ENCODE measurements at places on chromosomes 2 and 18.

DNA sequence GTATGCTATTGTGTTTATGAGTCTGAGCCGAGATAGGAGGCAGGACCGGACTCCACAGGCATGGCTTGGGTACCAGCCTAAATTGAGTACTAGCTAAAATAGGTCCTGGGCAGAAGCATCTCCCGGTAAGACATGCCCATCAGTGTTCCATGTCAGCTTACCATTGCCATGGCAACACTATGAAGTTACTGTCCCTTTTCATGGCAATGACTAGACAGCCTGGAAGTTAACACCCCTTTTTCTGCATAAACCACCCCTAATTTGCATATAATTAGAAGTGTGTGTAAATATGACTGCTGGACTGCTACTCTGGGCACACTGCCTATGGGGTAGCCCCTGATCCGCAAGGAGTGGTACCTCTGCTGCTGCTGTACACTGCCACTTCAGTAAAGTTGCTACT is 1005.1 kb upstream of the FAM98A start:
- DNase-seq, result no peak

- peak; percentile 4 for DNase-seq
Measured at GRCh38 chr18:35991696-35992095, 19.2 kb downstream of the RMP24 start.

- no peak for DNase-seq
Measured at GRCh38 chr2:159803235-159803962, 5.4 kb upstream of the CD302 start.

GRCh38 chr2:211737282-211737681 is 801.3 kb downstream of the ERBB4 start:
- no peak for DNase-seq

- no peak for DNase-seq
Measured at GRCh38 chr2:137173463-137173862, 408.1 kb downstream of the THSD7B start.

- peak; percentile 86 for DNase-seq
Measured at GRCh38 chr2:1795261-1796231, 51.2 kb upstream of the PXDN start.

- DNase-seq, result no peak
Measured at GRCh38 chr18:49021433-49022129, 70.8 kb upstream of the SMAD7 start.

- DNase-seq, result no peak
Measured at GRCh38 chr18:56678836-56679565, 27.8 kb downstream of the WDR7 start.

DNA sequence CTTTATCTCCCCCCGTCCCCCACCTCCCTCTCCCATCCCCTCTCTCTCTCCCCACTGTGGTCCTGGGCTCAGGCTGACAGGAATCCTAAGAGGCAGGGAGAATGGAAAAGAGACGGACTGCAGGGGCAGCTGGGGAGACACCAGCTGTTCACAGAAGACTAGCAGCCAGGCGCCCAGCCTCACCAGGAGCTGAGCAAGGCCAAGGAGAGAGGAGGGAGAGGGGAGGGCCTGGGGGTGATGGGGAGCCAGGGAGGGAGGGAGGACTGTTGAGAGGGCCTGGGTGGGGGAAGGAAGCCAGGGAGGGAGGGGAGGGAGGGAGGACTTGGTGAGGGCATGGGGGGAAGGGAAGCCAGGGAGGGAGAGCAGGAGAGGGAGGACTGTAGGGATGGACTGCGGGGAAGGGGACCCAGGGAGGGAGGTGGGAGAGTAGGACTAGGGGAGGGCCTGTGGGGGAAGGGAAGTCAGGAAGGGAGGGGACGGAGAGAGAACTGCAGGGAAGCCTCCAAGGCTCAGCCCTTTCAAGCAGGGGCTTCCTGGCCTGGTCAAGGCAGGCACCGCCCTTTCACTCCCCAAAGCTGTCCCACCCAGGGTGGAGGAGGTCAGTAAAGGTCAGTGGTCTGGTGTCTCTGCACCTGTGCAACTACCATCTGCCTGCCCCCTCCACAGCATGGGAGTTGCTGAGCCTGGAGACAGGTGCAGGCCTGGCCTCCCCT is 517.7 kb upstream of the MYT1L start:
- no peak for DNase-seq

- no peak for DNase-seq
Measured at GRCh38 chr2:152466980-152467676, 132.2 kb downstream of the FMNL2 start.

GRCh38 chr2:33785201-33786106 is 186.4 kb upstream of the FAM98A start:
- no peak for DNase-seq

GRCh38 chr2:153939124-153939796 is 67.5 kb downstream of the GALNT13 start:
- DNase-seq, result no peak

GRCh38 chr2:86675511-86676015 is 44.5 kb upstream of the RMND5A start:
- DNase-seq, result no peak

DNA sequence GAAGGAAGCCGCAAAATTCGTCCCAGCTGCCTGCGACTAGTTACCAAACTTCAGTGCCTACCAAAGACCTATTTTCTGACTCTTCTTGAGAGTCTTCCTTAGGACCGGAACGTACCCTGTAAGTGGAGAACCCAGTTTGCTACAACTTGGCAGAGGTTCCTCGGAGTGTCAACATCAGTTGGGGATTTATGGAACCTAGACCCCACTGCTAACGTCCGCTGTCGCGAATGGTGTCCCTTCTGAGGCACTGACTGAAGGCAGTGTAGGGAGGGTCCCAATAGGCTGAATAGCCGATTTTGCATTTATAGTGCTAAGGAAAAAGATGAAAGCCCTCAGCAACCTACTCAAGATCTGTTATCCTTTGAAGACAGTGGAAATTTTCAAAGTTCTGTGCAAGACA is 568 bp upstream of the STK17B start:
- no peak for DNase-seq

DNA sequence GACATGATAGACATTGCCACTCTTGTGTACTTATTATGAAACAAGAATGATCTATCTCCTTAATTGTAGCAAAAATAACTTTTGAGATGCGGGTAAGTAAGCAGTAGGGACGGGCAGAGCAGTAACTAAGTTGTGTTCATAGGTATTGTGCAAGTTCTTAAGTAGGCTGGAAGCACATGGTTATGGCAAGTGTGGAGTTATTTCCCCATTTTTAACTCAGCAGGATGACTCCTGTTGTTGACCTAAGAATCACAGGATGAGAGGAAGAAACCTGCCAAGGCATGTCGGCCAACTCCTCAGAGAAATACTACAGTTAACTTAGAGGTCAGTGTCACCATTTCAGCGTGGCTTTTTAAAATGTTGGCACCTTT is 51.1 kb upstream of the FN1 start:
- no peak for DNase-seq

DNA sequence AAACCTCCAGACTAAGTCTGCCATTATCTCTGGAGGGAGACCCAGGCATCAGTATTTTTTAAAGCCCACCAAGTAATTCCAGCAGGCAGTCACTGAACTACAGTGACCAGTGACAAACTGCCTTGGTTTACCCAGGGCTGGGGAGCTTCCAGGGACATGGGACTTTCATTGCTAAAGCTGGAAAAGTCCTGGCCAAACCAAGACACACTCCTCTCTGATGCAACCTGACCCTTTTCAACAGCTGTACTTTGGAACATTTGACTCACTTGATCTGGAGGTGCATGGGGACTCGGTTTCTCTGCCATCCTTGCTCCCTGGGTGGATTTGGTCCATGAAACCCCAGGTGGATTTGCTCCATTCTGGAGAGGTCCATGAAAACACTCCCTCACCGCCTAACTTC is 7.0 kb downstream of the MRO start:
- no peak for DNase-seq

GRCh38 chr18:38023871-38024270 is 458.3 kb upstream of the CELF4 start:
- no peak for DNase-seq

GRCh38 chr18:51588616-51589015 is 391.1 kb upstream of the MEX3C start:
- no peak for DNase-seq

DNA sequence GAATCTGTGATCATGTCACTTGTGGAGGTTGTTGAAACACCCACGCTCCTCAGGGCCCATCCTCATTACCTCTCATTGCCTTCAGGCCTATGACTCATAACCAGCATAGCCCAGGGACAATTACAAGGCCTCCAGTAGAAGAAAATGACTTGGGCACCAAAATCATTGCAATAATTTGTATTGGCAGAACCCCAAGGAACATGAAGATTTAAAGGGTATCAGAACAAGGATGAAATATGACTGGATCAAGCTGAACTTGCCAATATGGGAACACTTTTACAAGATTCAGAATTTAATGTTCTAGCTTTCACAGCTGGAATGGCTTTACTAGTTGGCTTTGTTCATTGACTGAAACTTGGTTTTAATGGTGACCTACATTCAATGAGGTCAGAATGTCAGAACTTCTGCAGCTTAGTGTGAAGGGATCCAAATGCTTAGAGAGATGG is 156.4 kb downstream of the COPS8 start:
- no peak for DNase-seq

DNA sequence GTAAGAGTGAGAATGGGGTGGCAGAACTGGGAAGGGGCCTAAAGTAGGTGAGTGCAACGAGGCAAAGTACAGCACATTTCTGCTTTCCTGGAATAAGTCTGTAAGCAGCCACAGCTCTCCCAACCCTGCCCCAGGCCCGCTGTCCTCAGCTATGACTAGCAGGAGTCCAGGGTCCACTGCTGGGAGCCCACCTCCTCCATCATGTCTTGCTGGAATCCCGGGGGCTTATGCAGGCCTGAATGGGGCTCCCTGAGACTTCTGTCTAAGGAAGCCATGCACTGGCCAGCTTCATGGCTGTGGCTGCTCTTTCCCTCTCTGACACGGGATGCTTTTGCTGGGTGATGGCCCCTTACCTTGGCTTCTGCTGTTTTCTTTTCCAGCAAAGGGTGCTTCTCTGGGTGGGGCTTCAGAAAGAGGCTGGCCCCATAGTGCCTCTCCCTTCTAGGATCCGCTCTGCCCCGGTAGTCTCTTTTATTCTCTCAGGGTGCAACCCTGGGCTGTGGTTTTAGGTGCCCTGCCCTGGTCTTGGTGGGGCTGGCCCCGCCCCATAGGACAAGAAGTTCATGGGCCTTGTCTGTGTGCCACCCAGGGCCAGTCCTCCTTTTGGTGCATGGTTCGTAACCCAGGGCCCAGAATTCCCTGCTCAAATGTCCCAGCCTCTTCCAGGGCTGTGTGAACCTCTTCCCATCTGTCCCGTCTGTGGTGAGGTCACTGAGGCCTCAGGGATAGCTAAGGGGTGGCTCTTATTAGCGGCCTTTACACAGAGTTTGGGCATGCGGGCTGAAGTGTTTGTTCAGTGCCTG is 33.8 kb upstream of the POLE4 start:
- DNase-seq, result no peak

DNA sequence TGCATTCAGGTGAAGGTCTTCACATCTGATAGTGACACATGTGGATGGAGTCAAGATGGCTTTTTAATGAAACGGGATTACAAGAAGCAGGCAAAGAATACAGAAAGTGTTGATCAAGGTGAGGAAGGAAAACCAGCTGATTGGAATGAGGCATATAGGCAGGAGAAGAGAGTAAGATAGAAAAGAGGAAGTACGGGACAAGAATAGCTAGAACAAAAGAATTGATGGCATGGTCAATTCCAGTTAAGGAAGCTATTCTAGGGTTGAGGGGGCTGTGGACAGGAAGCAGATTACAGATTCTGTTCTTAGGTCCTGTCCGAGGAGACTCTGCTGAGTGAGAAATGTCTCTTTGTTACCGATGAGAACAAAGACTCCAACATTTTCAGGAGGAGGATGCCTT is 13.2 kb upstream of the NCK2 start:
- DNase-seq, result no peak

GRCh38 chr2:37377187-37377532 is 32.7 kb downstream of the QPCT start:
- DNase-seq, result no peak

- DNase-seq, result no peak
Measured at GRCh38 chr2:217108086-217108485, 248.2 kb upstream of the TNP1 start.

- no peak for DNase-seq
Measured at GRCh38 chr2:174585657-174586252, 11.8 kb downstream of the WIPF1 start.

GRCh38 chr18:58045242-58046092 is 1.4 kb downstream of the NEDD4L start:
- no peak for DNase-seq

DNA sequence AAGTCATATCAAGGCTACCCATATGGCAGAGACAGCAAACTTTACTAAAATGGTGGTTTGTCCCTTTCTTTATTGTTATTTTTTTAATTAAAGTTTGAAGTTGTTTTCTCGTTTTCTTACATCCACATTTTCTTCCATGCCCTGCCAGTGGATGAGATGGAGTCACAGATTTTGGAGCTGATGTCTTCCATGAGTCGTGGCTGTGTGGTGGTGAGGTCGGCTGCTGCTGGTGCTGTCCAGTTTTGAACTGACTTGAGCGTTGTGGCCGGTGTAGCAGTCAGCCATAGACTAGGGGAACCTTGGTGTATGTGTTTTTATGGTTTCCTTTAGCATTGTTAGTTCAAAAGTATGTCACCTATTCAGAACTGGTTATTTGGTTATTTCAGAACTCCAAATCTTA is 182.8 kb downstream of the SH3RF3 start:
- no peak for DNase-seq

DNA sequence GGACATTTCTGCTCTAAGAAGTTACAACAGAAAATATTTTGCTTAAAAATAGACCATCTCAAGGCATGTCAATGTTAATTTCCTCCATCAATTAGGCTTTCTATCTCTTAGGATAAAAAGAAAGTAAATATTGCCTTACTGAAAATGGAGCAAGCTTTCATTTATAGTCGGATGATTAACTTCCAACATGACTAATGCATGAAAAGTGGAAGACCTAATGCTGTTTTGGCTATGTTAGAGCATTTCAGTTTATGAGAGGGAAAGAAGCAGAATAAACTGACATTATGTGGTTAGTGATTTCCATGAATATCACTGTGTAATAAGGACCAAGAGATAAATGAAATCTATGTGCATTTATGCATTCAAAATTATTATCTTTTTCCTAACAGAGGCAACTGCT is 475.2 kb upstream of the UBE2E3 start:
- no peak for DNase-seq

GRCh38 chr2:161438598-161438997 is 22.5 kb downstream of the TBR1 start:
- DNase-seq, result no peak

- DNase-seq, result no peak
Measured at GRCh38 chr18:75527848-75528685, 100.6 kb upstream of the SMIM21 start.

GRCh38 chr2:238167761-238168160 is 9.0 kb downstream of the ERFE start:
- no peak for DNase-seq

DNA sequence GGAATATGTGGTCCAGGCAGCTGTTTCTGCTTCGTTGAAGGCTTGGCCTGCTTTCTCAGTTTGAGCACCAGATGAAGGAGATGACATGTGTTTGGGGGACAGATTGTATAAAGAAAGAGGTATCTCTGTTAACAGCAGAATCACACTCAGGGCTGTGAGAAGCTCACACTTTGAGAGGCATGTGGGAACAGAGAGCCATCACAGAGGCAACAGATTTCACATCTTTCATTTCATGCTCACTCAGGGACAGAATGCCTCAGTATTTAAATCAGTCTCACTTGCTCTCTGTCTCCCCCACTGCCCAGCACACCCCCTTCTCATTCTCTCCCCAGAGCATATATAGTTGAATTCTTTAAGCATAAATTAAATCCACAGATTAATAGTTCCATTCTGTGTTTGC is 37.4 kb downstream of the KIAA2012 start:
- DNase-seq, result no peak

- DNase-seq, result no peak
Measured at GRCh38 chr2:32363597-32363996, 6.8 kb downstream of the BIRC6 start.
